Neuronal stem cell (in vitro differentiated cells): ENCODE measurements at places on chromosomes 4 and X.
A peak's percentile ranks its signal among the peaks of the same experiment; 100 is the strongest.

DNA sequence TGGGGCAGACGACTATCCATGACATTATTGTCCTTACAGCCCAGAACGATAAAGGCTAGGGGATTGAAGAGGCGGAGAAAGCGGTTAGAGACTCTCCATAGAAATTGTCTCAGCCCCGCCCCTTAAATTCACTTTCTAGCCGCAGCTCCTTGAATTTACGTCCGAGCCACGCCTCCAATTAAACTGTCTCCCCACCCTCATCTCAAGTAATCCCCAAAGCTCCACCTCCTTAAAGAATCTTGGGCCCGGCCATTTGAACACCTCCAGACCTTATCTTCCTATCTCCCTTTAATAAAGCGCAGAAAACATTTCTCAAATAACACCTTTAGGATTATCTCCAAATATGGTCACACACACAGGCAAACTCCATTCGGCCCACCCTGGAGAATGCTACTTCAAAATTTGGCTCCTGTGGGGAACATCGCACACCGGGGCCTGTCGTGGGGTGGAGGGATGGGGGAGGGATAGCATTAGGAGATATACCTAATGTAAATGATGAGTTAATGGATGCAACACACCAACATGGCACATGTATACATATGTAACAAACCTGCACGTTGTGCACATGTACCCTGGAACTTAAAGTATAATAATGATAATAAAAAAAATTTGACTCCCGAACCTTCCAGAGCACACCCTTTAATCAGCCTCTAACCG, 7.2 kb upstream of the MAGIX start:
- DNase-seq, result peak; percentile 60

DNA sequence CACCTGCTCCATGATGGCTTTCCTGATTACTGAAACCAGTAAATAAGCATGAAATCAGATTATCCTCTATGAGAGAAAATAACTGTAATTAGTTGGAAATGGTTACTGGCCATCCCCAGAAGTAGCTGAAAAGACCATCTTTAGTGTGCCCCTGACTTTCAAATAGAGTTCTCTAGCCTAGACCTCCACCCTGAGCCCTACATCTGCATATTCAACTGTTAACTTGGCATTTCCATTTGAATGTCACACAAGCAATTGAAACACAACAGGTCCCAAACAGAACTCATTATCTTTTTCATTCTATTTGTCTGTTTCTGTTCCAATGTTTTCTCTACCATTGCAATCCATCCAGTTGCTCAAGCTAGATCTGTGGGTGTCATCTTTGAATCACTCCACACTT, 952.3 kb downstream of the RPA4 start:
- no peak for DNase-seq

- no peak for DNase-seq
Measured at GRCh38 chr4:72451349-72451748, 117.7 kb downstream of the ADAMTS3 start.

- no peak for DNase-seq
Measured at GRCh38 chr4:103021120-103021519, 1.6 kb upstream of the SLC9B1 start.

GRCh38 chr4:151488968-151489367, 80.0 kb downstream of the FHIP1A start:
- DNase-seq, result no peak
